ENCODE measurements at places on chromosomes 2 and 18. TPM values are rescaled to one million over a fixed set of nuclear protein-coding genes. Genes with fewer than 3 reads are reported as not detected.

The DNER gene
- total RNA-seq = 3.3 TPM

The SERPINB13 gene
- total RNA-seq = not detected

The MYL12B gene
- total RNA-seq = 180 TPM

The C2orf72 gene
- 0.16 TPM for total RNA-seq

The MRO gene
- 4.6 TPM for total RNA-seq

GRCh38 chr2:121722479-121722878, 14.2 kb downstream of the NIFK start:
- no peak for DNase-seq

DNA sequence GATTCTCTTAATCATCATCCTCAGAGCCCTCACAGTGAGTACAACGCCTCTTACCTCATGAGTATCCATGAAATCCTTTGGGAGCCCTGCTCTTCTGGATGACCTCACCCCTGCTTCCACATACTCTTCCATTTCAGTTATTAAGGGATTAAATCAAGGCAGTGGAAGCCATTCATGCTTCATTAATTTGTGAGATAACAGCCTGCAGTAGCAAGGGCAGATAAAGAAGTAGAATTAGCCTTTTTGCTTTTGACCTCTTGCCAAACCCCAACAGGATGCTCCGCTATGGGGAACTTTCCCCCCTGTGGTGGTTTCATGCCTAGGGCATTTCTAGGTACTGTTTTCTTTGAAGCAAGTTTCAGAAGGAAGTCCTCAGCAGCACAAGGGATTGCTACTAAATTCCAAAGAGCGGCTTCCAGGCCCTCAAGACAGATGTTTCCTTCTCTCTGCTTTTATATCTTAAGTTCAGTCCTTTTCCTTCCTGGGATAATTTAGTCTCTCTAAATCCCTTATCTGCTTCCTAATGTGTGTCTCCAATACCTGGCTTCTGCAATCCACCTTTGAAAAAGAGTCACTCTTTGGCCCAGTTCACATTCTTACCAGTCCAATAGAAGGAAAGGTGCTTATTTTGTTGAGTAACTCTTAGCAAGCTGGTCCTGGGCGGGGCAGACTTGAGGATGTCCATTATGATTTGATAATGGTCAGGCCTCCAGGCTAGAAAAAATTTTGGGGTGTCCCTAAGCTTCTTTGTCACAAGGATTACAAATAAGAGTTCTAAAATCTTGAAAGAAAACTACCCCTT, 76.9 kb downstream of the MYO1B start:
- no peak for DNase-seq

- no peak for DNase-seq
These were observed 925.7 kb downstream of the DCDC2C start for GRCh38 chr2:4628998-4629501.

DNA sequence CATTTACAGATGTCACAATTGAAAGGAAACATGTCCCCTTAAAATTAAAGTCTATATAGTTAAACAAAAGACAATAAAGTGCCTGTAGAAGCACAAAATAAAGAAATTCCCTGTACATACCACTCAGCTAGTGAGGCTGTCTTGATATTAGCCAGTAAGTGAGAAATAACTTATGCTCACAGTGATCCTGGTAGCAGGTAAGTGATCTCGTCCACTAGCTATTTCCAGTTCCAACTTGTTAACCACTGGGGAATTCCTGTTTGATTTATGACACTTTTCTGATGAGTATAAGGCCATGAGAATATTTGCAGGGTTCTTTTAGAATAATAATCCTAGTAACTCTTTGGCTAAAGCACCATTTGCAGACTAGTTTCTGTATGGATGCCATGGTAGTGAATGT, 127.9 kb upstream of the PGAP1 start:
- no peak for DNase-seq

GRCh38 chr2:14533131-14533757, 99.3 kb upstream of the LRATD1 start:
- no peak for DNase-seq

- no peak for DNase-seq
These were observed 283.1 kb upstream of the CHAC2 start for GRCh38 chr2:53484531-53484930.

GRCh38 chr18:2549462-2549861, 21.8 kb downstream of the METTL4 start:
- no peak for DNase-seq

DNA sequence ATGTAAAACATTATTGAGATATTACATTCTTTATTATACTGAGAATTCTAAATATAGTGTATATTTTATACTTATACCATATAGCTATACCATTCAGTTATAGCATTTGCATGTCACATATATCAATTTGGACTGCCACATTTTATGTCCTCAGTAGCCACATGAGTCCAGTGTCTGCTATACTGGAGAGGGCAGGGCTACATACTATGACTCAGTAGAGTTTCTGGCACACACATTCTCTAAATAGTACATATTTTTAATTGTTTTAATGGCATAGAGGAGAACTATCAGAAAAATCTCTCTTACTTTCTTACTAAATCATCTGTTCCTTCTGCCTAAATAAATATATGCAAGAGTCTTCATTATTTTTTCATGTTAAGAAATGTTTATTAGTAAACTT, 55.4 kb upstream of the COL5A2 start:
- no peak for DNase-seq

GRCh38 chr2:112520234-112520783, 22.0 kb upstream of the POLR1B start:
- DNase-seq = no peak

DNA sequence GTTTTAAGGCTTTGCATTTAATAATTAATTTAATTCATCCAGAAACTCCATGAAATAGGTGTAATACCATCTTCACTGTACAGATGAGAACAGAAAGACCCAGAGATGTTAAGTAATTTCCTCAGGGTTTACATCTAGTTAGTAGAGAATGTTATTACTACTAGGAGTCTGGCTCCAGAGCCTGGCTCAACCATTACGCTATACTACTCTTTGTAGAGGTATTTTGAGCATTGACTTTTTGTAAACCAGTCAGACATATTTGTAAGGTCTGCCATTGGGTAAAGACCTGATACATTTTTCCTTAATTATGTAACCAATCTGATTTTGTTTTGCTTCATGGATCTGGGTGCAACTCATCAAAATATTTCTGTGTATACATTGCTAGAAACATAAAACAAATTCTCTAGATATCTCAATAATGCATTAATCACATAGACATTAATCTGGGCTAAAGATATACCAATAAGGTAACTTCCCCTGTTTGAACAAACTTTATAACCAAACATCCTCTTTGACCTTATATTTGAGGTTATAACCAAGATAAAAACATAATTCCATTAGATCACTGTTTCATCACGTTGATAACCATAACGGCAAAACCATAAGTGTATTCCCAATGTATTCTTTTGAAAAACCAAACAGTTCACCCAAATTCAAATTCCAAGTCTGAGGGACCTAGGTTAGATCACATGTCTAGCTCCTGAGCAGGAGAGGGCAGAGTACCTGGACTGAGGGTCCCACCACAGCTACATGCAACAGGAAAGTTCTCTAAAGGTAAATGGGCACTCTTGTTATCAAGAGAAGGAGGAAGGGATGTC, 135.0 kb downstream of the IKZF2 start:
- no peak for DNase-seq

GRCh38 chr2:64839844-64840243, 149.4 kb upstream of the SLC1A4 start:
- DNase-seq = no peak

GRCh38 chr2:170554278-170554955, 160.7 kb upstream of the SP5 start:
- no peak for DNase-seq

Measured in Right ventricle myocardium inferior (tissue), 1 donor.